ENCODE measurements at places on chromosomes 4 and X.

DNA sequence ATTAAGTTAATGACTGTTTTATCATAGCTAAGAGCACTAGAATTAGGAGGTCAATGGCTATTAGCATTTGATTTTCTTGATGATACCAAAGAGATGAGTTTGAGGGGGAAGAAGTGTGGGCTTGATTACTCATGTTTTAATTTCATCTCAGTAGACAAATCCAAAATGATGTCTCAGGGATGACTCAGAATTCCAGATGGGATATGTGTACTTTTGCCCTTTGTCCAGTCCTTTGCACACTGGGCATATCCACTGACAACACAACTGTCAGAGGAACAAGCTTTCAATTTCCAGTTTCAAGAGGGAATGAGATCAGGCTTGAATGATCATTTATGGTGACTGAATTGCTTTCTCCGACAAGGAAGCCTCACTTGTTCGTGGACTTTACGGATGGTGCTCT, 325.3 kb upstream of the FTHL17 start:
- DNase-seq = no peak

- no peak for DNase-seq
Observed at GRCh38 chr4:76386566-76387305, 34.2 kb downstream of the CCDC158 start.

DNA sequence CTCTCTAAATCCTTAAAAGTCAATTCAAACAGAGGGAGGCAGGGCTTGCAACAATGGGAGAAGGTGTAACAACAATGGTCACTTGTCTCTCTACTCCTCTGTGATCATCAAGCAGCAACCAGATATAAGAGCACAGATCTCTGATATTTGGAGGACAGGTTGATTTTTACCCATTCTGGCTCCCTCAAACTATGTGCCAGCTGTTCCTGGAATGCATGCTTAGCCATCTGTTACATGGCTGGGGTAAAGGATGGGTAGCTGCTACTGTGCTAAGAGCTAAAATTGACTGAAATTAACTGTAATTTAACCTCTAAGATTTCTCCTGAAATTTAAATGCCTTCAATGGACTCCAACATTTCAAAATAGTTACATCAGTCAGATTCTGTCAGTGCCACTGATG, 1459.9 kb downstream of the PCDH7 start:
- DNase-seq = no peak

- DNase-seq = no peak
Observed at GRCh38 chr4:41590591-41590990, 52.6 kb downstream of the LIMCH1 start.

GRCh38 chr4:38785901-38786402, 3.2 kb upstream of the TLR10 start:
- DNase-seq = peak; percentile 62

GRCh38 chr4:184234155-184234554, 16.5 kb upstream of the ENPP6 start:
- no peak for DNase-seq

DNA sequence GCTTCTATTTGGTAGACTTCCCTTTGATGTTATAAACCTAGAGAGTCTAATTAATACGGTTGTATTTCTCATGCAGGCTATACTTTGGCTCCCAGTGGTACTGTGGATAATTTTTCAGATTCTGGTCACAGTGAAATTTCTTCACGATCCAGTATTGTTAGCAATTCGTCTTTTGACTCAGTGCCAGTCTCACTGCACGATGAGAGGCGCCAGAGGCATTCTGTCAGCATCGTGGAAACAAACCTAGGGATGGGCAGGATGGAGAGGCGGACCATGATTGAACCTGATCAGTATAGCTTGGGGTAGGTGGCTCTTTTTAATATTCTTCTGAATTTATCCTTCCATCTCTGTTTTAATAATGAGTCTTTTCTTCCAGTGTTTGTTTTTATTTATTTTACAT, 249.7 kb downstream of the RAPGEF2 start:
- DNase-seq = no peak

DNA sequence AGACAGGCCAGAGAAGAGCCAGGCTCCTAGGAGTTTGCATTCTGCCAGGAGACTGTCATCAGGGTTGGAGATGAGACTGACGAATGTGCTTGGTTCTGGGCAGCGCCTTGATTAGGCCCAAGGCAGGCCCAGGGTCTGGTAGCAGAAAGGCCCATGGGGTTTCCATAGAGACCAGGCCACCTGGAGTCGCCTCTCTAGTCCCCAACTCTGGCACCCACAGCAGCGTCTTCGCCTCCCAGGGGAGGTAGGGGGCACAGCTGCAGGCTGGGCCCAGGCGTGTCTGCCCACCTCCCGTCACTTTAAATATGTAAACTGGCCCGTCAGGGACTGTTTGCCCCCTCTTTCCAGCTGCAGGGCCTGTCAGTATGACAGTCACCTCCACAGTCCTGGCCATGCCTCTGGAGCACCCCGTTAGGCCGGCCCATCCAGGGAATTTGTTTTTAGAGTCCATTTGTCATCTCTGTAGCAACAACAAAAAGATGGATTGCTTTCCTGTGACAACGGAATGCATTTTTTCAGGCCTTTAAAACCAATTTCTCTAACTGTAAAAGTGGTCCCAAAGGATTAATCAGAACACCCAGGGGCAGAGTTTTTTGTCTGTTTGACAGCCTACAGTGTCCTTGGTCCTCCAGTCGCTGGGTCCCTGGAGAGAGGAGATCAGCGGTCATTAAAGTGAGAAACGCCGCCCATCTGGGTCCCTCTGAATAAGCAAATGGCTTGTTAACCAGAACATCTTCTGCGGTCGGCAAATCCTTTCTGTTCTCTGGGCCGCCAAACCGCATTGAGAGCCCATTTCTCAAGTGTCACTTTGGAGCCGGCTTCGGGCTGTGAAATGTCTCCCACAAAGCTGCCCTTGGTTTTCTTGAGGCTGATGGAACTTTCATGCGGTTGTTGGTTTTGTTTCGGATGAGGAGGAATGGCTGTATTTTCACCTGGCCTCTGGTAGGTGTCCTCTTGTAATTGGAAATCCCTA, 153.0 kb upstream of the PSAPL1 start:
- no peak for DNase-seq

DNA sequence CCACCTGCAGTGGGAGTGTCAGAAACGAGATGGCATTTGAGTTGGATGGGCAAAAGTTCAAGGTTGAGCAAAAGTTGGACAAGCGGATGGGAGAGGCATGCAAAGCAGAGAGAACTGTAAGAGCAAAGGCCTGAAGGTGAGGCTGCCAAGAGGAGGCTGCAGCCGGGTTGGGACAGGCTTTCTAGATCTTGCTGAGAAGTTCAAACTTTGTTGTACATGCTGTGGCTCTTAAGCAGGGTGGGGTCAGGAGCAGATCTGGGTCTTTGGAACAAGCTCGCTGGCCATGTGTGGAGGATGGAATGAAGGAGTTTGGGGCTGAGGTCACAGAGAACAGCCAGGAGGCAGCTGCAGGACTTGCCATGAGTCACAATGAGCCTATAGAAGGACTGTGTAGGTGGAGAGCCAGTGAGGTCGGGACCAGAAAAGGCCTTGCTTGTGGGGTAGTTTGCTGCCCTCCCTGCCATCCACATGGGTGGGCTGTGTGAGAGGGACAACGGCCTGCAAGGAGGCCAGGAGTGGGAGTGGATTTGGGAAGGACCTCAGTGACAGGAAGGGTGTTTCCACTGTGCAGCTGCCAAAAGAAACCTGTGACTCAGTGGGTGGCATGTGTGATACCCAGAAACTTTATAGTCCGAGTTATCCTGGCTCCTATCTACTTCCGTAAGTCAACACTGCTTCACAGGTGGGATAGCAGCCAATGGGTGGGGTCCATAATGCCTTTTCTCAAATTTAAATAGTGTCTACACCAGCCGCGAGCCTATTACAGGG, 210.4 kb downstream of the MID1IP1 start:
- DNase-seq = no peak

- no peak for DNase-seq
Observed at GRCh38 chr4:146159384-146160058, 16.0 kb upstream of the LSM6 start.

- DNase-seq = no peak
Observed at GRCh38 chr4:172546782-172547181, 621.8 kb upstream of the GALNT7 start.

- DNase-seq = no peak
Observed at GRCh38 chr4:113639326-113639725, 122.2 kb downstream of the CAMK2D start.

DNA sequence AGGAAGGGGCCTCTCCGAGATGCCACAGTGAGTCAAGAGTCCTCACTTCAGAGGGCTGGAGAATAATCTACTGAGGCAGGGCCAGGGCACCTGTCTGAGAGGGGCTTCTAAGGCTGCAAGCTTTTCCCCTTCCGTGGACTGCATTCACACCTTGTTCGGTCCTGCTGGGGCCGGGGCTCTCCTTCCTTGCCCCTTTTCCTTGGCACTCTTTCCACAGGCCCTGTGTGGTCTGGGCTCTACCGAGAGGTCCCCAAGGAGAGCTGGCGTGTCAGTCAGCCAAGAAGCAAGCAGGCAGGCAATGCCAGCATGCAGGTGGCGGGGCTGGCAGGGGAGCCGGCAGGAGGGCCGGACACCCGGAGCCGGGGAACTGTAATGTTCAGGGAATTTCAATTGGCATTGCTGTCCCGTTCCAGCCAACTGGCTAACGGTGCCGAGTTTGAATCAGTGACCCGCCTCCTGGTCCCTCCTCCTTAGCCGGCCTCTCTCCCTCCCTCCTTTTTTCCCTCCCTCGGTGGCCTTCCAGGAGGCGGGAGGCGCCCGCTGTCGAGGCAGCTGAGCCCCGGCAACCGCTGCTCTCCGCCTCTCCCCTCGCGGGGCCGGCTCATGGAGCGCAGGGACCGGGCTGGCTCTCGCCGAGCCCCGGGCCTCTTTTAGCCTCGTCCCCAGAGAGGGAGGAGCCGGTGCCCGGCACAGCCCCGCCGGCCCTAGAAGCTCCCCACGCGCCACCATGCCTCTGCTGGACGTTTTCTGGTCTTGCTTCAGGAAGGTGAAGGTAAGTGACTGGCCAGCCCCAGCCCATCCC, at the start of gene STARD8:
TSS of gene STARD8 (plus strand) at position 511 of the 802 bp plus-strand sequence. CDS start at position 728, 217 bp downstream.
- peak; percentile 47 for DNase-seq

Data from lower lobe of right lung (tissue), 2 donors.